Fibroblast of skin of left quadriceps (primary cell): ENCODE measurements at places on chromosomes 7 and 10.

- no peak for DNase-seq
These were observed 125.1 kb upstream of the PPIF start for GRCh38 chr10:79222186-79222585.

- no peak for DNase-seq
These were observed 71.2 kb downstream of the GRB10 start for GRCh38 chr7:50711271-50712175.

GRCh38 chr7:132402096-132402495, 174.2 kb downstream of the PLXNA4 start:
- DNase-seq = no peak

DNA sequence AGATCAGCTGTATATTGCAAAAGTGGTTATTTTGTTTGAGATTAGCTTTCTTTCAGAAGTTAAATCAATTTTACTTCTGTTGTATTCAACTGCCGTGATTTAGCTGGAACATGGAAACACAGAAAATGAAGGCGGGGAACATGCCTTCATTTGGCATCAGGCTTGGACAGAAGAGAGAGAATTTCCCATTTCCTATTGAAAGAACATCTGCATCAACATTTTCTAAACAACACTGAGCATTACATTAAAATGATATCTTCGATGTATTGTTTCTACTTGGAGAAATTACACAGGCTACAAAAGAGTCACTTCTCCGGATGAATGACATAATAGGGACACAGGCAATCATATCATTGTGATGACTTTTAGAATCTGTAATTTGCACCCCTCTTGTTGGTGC, 46.6 kb upstream of the KLF6 start:
- DNase-seq = no peak

DNA sequence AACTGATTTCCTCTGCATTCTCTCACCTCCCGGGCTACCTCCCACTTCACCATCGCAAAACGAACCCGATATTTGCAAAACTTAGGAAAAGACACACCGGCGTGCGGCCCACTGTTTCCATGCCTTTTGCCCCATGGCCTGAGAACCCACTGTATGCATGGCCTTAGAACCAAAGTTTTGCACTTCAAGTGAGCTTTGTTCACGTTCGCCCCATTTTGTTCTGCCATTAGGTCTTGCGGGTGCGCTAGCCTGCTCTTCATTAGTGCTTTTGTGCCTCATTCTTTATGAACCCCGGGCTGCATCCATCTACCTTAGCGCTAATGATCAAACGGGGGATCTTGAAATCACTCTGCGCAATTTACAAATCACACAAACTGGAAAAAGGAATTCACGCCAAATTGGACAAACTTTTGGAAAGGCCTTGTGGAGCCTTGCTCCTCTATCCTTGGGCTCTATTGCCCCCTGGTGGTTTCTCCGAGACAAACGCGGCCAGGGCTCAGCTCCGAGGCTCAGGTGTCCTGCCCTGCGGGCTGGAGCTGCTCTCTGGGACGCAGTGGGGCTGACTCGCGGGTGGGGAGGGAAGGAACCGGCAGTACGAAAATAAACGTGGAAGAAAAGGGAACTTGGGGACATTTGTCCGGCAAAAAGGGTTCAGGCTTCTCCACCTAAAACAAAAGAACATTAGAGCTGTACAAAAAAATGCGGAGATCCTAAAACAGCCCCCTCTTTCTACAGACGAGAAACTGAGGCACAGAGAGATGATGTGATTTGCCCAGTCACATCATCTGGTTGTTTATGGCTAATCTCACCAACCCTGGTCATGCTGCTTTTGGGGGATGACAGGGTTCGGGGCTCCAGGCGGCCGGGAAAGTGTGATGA, 300.4 kb upstream of the NFE2L3 start:
- peak; percentile 71 for DNase-seq

GRCh38 chr7:45700556-45700955, 126.4 kb downstream of the ADCY1 start:
- DNase-seq = no peak

GRCh38 chr10:94349327-94349726, 13.4 kb downstream of the NOC3L start:
- DNase-seq = no peak

DNA sequence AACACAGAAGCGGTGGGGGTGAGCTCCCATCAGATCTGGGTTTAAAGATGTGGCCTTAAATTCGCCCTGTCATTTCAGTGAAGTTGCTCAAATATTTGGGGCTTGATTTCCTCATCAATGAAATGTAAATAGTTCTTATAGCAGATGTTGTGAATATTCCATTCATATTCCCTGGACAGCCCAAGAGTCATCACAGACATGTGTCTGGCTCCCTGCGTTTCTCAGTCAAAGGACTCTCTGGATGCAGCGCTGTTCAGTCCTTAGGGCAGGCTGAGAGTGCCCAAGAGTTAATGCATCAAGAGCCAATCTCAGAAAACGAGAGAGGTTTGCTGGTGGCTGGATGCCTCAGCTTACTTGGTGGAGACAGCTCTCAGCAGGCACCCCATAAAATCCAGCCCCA, 475.5 kb upstream of the VSTM2A start:
- DNase-seq = no peak

GRCh38 chr10:58177362-58177947, 90.2 kb downstream of the IPMK start:
- no peak for DNase-seq

DNA sequence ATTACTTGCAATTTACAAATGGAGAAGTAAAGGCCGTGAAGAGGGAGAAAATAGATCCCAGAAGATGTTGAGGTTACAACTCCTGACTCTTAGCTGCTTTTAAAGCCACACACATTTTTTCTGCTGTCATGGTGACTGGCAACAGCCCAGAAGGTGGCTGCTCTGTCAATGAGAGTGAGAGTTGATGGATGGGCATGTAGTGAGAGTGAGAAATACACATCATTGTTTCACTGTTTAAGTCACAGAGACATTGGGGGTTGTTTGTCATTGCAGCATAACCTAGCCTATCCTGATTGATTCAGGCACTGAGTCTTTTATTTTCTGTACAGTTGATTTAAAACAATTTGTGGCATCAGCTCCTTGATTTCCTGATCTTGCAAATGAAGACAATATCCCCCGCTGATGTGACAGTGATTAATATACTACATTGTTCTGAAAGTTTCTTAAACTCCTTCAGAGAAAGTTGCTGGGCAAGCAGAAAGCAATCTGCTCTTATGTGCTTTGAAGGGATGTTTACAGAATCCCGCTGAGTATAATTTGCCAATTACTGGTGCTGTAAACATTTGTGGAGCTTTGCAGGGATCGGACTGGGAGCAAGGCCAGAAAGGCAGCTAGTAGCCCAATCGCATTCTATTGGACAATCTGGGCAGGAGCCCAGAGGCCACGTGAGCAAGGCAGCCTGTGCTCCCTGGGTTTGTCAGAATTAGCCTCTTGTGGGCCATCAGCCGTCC, 229.6 kb downstream of the PRPF18 start:
- DNase-seq = no peak

DNA sequence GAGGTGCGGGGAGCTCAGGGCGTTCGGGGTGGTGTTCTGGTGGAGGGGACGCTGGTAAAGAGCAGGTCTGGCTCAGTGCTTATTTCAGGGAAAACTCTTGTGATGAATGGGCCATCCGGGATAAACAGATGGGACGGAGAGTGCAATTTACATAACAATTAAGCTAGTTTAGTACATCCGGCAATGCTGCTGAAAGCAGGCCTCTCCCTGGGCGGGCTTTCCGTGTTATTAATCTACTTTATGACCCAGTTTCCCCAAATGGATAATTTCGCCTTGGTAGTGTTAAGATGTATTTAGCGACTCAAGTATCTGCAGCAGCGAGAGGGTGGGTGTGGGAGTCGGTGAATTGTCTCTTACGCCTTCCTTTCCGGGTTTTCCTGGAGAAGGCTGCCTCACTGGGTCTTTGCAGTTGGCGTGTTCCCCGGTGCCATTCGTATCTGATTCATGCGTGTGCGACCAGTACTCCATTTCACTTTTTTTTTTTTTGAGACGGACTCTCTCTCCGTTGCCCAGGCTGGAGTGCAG, 25.2 kb downstream of the FOXK1 start:
- no peak for DNase-seq

GRCh38 chr10:59285073-59285472, 77.3 kb downstream of the FAM13C start:
- no peak for DNase-seq

GRCh38 chr7:99255463-99255862, 17.2 kb upstream of the MYH16 start:
- DNase-seq = no peak

DNA sequence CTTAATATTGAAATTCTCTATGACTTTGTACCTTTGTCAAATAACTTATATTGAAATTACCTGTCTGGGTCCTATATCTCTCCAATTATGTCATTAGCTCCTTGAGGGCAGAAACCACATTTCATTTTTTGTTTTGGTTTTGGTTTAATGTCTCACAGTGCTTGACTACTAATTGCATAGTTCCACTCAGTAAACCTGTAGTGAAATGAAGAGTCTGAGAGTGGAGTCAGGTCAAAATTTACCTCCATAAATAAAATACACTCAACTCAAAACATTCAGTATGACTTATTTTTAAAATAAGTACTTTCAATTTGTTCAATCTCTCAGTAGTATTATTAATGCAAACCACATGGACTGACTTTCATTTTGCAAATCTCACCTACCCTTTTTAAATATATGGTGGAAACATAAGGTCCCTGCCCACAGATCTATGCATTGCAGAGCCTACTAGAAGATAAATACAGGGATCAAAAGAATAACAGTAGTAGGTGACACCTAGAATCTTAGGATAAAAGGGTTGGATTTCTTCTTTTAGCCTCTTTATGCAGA, 32.5 kb downstream of the PDE1C start:
- no peak for DNase-seq

GRCh38 chr7:150974468-150975391, 3.4 kb downstream of the KCNH2 start:
- no peak for DNase-seq

- no peak for DNase-seq
These were observed 210.0 kb upstream of the LYZL1 start for GRCh38 chr10:29078919-29079318.

DNA sequence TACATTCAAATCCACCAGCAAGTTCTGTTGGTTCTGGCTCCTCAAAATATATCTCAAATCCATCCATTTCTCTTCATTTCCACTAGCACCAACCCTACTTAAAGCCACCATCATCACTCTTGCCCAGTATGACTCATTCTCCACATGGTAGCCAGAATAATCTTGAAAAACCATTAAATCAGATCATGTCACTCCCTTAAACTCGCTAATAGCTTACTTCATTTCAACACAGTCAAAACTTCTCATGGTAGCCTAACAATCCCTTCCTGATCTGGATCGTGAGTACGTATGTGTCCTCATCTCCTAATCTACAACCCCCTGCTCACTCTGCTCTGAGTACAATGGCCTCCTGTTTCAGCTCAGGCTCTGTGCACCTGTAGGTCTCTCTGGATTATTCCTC, 8.7 kb downstream of the EPC1 start:
- no peak for DNase-seq

- DNase-seq = no peak
These were observed 17.3 kb downstream of the ZNF775 start for GRCh38 chr7:150396426-150396825.

DNA sequence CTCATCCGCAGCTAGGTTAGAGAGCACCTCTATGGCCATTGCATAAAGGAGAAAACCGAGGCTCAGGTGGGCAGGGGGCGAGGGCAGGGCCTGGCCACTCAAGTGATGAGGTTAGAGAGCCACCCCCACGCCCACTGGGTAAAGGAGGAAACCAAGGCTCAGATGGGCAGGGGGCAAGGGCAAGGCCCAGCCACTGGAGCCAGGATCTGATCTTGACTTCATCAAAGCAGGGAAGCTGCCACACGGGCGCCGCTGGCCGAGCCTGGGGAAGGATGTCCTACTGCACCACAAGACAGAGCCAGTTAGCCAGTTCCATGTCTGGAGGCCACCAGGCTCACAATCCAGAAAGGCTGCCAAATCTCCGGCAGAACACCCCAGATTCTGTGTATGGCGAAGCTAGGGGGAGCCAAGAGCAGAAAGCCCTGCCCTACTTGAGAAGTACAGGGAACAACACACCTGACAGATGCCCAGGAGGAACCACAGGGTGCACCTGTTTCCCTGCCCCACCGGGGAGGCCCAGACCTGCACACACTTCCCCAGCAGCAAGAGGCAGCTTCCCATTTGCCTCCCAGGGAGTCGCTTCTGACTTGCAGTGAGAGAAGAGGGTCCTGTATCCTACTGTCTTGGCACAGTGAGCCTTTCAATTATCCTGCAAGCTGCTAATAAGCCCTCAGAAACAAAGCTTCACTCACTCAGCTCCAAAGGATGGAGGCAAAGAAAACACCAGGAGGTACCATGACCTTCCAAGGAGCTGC, 101.9 kb downstream of the TNS3 start:
- no peak for DNase-seq

- DNase-seq = peak; percentile 99
These were observed 17.8 kb upstream of the PDLIM1 start for GRCh38 chr10:95308389-95309302.

DNA sequence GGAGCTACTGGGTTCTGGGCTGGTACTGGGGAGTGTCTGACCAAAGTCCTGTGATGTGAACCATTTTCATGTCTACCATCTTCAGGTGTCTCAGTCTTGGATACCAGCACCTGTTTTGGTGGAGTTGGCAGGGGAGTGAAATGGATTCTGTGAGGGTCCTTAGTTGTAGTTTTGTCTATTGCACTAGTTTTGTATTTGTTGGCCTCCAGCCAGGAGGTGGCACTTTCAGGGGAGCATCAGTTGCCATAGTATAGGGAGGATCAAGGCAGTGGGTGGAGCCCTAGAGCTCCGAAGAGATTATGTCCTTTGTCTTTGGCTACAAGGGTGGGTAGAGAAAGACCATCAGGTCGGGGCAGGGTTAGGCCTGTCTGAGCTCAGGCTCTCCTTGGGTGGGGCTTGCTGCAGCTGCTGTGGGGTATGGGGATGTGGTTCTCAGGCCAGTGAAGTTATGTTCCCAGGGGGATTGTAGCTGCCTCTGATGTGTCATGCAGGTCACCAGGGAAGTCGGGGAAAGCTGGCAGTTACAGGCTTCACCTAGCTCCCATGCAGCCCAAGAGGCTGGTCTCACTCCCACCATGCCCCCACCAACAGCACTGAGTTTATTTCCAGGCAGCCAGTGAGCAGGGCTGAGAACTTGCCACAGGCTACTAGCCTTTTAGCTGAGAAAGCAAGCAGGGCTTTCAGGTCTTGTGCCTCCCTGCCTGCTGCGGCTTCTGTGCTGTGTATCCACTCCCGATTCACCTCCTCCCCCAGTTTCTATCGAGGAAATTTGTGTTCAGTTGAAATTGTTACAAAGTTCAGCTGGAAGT, 153.1 kb downstream of the ZNF365 start:
- no peak for DNase-seq

DNA sequence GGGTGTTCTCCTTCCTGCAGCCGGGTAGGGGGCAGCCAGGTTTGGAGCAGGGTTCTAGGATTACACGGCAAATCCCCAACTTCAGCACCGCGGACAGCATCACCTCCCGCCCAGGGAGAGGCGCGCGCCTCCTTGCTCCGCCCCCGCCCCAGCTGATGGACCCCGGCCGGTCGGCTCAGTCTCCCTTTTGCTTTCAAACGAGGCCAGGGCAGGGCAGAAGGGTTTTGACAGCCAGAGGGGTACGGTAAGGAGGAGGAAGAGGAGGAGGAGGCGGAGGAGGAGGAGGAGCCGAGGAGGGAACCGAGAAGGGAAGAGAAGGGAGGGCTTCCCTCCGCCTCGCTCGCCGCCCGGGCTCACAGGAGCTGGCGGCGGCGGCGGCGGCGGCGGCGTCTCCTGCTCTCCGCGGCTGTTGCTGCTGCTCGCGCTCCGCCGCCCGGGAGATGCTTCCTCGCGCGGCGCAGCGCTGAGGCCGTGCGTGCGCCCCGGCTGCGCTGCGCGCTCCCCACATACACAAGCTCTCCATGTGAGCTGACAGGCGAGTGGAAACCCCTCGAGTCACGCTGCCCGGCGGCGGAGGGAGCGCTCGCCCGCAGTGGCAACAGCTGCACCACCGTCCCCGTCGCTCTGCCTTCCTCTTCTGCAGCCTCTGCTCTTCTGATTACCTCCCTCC, 615 bp upstream of the CNTNAP2 start:
- peak; percentile 54 for DNase-seq
